ENCODE measurements at places on chromosomes 3 and 15.

DNA sequence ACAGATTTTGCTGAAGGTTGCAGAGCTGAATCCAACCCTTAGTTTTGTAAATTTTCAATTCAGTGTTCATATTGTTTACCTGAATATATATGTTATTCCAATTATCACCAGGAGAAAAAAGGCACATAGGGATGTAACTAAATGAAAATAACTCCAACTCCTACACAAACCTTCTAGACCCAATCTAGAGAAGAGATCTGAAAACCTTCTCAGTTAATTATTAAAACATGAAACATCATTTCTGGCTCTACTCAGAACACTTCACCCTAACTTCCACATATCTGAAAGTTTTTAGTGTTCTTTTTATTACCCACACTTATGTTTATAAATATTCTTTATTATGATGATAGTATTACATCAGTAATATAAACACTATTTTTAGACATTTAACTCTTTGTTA is 76.6 kb downstream of the LRRFIP2 start:
- no peaks in the 10 kb centered on the region for H3K4me1 ChIP-seq
- no peak for DNase-seq
- H3K36me3 ChIP-seq: peaks cover 14% of the 10 kb centered on the region
- no peak overlapping the region for H3K4me3 ChIP-seq
- H3K27ac ChIP-seq: no peak overlapping the region
- no peaks in the 10 kb centered on the region for H3K27me3 ChIP-seq

- H3K27me3 ChIP-seq: peaks cover 2% of the 10 kb centered on the region
- H3K4me3 ChIP-seq: peak overlapping the region; percentile 59
- H3K27ac ChIP-seq: peak overlapping the region; percentile 69
Measured at GRCh38 chr3:14847613-14848541, 29.1 kb downstream of the FGD5 start.

- H3K27me3 ChIP-seq: peaks cover 5% of the 10 kb centered on the region
- DNase-seq: no peak
- no peak overlapping the region for H3K4me3 ChIP-seq
Measured at GRCh38 chr3:52518723-52519444, 14.8 kb downstream of the NT5DC2 start.

DNA sequence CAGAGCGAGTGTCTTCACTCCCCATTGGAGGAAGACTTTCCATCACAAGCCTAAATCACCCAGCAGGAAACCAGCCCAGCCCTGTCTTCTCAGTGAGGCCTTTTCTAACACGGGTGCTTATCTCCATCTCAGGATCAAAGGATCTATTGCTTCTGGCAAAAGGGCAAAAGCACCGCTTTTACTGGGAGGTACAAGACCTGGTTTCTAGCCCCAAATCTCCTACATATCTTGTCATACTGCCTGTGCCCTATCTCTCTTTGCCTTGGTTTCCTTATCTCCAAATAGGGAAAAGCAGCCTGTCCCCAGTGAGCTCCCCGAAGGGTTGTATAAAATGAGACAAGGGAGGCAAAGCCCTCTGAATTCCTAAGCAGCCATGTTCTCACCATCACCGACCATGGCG is 5.2 kb downstream of the GLB1 start:
- H3K4me3 ChIP-seq: no peak overlapping the region
- H3K4me1 ChIP-seq: peaks cover 76% of the 10 kb centered on the region
- H3K27me3 ChIP-seq: no peaks in the 10 kb centered on the region
- DNase-seq: no peak
- peak overlapping the region; percentile 73 for H3K27ac ChIP-seq

All from memory B cell (primary cell).